ENCODE measurements at places on chromosomes 16 and 17. TPM values are rescaled to one million over a fixed set of nuclear protein-coding genes. Genes with fewer than 3 reads are reported as not detected.

UBALD1 gene
- 53.0 TPM for total RNA-seq

TMEM256 gene
- total RNA-seq, result 52.9 TPM

DNA sequence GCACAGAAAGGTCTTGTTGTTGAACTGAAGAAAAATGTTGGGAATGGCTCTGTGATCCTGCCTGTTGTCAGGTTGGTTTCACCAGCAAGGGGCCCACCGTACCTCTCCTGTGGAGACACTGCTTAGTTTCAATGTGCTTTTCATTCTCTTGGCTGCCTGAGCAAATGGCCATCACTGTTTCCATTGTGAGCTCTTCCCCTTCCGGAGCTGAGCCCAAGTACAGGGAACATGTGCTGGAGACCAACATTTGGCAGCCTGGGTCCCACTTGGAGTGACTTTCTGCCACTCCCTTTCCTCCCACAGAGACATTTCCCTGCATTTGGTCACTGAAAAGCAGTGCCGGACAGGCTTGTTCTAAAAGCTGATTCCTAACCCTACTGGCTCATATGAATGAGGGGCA lies 23.1 kb downstream of the GABARAPL2 start:
- H3K4me1 ChIP-seq, result peaks cover 21% of the 10 kb centered on the region
- H3K27me3 ChIP-seq, result no peaks in the 10 kb centered on the region
- H3K36me3 ChIP-seq, result no peaks in the 10 kb centered on the region

DNA sequence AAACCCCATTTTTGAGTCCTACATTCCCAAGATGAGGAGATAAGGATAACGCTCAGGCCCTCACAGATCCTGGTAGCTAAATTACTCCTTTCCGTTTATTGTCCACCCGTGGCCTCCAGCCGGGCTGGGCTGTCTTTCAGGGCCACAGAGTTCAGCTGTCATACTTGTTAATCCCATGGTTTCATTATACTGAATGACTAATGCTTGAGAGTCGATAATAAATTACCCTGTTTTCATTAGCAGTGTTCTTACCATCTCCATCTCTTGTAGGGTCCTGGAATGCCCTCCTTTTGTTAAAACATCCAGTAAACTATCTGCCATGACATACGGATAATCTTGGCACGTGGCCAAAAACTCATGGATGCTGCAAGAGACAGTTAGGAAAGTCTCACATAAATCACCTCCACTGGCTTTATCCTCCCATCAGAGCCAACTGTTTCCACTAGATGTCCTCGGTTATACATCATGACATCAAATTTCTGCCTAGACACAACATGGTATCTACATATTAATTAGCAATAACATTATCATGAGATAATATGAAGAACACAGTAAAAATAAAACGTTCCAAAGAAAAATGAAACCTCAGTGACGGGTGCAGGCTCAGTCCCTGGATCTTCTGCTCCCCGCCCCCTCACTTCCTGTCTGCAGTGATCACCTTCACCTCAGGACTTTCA lies 45.3 kb downstream of the BRD7 start:
- peaks cover 39% of the 10 kb centered on the region for H3K36me3 ChIP-seq
- H3K4me3 ChIP-seq, result no peak overlapping the region
- no peak for DNase-seq
- H3K4me1 ChIP-seq, result no peaks in the 10 kb centered on the region

DNA sequence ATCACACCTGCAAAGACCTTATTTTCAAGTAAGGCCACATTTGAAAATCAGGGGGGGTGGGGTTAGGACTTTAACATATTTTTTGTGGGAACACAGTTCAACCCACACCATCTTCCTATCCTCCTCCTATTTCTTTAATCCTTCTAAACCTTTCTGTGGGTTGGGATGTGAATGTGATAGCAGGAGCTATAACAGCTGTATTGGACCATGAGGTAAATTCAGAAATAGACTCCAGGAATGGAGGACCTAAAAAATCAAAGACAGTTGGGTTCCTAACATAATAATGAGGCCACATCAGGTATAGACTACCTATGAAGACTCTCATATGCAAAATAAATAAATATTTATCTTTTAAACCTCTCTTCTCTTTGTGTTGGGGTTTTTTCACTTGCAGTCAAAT lies 451.4 kb downstream of the XYLT1 start:
- no peaks in the 10 kb centered on the region for H3K27me3 ChIP-seq
- H3K36me3 ChIP-seq, result no peaks in the 10 kb centered on the region
- H3K27ac ChIP-seq, result no peak overlapping the region
- no peak for DNase-seq

DNA sequence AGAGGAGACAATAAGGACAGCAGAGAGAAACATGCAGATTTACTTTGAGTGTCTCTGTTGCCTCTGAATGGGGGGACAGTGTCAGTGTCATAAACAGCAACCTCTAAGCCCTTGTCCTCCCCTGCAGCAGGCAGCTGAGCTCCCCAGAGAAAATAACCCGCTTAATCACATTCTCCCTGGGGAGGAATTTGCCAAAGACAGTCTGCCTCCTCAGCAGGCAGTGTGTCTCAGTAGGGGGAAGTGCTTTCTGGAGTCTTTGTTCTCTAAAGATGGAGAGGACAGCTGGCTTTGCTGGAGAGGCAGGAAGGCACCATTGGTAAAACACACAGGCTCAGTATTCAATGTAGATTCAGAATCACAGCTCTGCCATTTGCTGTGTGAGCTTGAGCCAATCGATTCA lies 16.1 kb downstream of the TEKT5 start:
- no peaks in the 10 kb centered on the region for H3K36me3 ChIP-seq
- peaks cover 5% of the 10 kb centered on the region for H3K27me3 ChIP-seq
- no peaks in the 10 kb centered on the region for H3K4me1 ChIP-seq
- no peak for DNase-seq

DNA sequence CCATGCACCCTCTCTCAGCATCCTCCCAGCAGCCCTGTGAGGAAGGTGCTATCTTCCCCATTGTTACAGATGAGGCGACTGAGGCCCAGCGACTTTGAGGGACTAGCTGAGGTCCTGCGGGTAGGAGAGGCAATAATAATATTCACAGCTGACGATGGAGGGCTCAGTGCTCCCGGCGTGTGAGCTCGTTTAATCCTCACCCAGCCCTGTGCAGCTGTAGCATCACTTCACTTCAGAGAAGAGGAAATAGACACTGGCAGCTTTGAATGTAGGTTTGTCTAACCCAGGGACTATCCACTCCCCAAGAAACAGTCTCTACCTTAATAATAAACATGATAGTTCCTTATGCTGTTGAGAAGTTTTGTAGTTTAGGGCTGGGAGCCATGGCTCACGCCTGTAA lies 21.6 kb downstream of the LASP1 start:
- H3K36me3 ChIP-seq, result peaks cover 42% of the 10 kb centered on the region
- H3K27ac ChIP-seq, result no peak overlapping the region
- DNase-seq, result no peak
- no peak overlapping the region for H3K4me3 ChIP-seq

GRCh38 chr17:56309897-56310296 lies 156.6 kb downstream of the ANKFN1 start:
- H3K4me3 ChIP-seq, result no peak overlapping the region
- H3K36me3 ChIP-seq, result no peaks in the 10 kb centered on the region
- H3K4me1 ChIP-seq, result no peaks in the 10 kb centered on the region

Measured in astrocyte (in vitro differentiated cells and primary cell).